ENCODE measurements at places on chromosomes 12 and 14.

- DNase-seq: no peak
Measured at GRCh38 chr12:120993496-120993895, 15.2 kb downstream of the HNF1A start.

DNA sequence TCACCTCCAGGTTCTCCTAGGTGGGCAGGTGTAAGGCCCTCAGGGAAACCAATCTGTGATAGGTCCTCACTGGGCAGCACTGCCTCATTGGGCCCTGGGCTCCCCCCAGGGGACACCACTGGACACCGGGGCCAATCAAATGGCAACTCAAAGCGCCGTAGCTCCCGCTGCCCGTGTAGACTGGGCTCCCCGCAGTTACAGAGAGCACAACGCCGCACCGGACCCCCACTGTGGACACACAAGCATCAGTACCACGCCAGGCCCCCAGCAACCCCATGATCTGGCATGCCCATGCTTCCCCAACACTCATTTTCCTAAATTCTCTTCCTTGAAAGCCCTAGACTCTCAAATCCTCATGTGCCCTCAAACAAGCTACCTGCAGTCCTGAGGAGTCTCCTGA lies 6.1 kb downstream of the KMT2D start:
- DNase-seq: no peak

DNA sequence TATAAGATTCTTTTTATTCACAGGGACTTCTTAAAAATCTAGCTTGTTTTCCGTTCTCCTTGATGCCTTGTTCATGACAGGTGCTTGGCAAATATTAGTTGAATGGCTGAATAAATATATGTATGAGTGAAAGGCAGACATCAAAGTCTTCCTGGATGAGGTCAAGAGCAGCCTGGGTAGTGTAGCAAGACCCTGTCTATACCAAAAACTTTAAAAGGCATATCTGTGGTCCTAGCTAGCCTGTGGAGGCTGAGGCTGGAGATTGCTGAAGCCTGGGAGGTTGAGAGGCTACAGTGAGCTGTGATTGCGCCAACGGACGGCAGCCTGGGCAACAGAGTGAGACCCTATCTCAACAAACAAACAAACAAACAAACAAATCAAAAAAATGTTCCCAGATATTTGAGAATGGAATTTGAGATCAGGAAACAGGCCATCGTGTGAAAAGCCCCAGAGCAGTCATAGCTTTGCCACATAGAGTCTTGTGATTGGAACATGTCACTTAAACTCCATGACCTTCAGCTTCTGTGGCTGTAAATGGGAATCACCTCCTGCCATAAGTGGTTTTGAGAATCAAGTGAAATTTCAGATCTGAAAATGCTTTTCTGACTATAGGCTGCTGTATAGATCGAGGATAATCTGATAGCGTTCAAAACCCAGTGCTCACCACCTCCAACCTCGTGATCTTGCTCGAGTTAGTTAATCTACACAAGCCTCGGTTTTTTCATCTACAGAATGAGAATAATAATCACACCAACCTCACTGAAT lies 64.3 kb downstream of the ZFP36L1 start:
- no peak for DNase-seq

- DNase-seq: no peak
Measured at GRCh38 chr14:105178868-105179140, 2.3 kb downstream of the NUDT14 start.

- DNase-seq: no peak
Measured at GRCh38 chr12:118591-118990, 52.0 kb downstream of the IQSEC3 start.

DNA sequence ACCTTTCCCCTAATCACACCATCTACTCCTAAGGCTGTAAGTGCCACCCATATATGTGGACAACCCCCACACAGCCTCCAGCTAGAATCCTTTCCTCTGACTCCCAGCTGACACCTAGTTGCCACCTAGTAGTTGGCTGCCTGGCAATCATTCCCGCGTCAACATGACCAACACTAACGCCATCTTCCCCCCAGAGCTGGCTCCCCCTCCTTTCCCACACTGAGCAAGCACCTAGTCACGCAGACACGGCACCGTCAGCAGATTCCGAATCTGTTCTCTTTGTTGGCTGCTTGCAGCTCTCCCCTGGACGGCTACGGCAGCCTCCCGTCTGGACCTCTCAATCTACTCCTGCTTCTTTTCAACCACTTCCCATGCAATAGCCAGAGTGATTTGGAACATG lies 27.7 kb downstream of the UBR7 start:
- peak; percentile 70 for DNase-seq

DNA sequence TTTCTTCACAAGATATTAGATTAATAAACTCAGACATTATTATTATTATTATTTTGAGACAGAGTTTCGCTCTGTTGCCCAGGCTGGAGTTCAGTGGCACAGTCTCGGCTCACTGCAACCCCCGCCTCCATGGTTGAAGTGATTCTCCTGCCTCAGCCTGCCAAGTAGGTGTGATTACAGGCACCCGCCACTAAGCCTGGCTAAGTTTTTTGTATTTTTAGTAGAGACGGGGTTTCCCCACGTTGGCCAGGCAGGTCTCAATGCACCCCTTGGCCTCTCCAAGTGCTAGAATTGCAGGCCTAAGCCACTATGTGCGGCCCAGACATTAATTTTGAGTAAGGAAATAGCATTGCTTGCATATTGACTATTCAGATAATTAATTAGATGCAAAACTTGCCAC lies 554.9 kb upstream of the LRFN5 start:
- DNase-seq: no peak

DNA sequence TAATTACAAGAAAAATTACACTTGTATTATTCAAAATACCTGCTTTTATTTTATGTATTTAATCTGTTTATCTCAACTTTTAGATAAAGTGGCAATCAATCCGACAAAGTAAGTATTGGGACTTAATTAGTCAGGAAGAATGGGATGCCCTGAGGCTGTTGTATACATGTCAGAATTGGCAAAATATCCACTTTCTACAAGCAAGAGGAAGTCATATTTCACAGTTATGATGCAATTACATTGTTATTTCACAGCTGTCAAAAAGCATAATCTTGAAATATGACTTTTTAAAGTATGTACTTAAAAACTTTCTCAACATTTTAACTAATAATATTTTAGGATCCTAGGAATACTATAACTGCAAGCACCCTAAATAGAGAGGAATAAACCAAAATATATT lies 357.1 kb upstream of the MGAT4C start:
- no peak for DNase-seq

DNA sequence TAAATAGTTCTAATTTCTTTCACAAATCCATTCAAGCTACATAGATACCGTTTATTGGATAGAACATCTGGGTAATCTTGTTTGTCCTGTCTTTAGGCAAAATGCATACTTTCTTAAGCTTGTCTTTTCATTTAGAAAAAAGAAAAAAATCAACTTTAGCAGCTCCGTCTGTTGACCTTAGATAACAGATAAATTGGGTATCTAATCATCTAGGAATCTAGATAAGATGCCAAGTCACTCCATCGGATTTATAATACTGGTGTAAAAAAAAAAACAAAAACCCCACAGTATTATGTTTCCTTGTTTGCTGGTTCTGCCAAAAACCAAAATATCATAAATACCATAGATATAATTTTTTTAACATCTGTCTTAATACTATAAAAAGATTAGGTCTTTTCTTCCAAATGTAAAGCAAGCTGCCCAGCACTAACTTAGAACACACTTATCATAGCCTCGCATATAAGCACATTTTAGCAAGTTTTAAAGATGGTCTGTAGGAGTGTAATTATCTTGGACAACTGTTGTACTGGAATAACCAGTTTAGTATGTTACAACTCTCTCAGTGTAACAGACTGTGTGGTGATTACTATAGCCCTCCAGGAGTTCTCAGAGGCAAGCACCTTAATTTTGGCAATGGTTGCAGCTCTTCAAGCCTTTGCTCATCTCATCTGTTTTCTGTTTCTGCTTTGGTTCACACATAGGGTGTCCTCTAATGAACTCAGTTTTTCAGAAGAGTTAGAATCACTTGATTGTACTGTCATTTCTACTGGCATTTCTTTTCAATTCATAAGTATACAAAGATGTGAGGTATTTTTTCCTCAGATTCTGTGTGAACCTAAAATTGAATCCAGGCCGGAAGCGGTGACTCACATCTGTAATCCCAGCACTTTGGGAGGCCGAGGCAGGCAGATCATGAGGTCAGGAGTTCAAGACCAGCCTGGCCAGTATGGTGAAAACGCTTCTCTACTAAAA lies 83.1 kb downstream of the ANO6 start:
- peak; percentile 53 for DNase-seq

DNA sequence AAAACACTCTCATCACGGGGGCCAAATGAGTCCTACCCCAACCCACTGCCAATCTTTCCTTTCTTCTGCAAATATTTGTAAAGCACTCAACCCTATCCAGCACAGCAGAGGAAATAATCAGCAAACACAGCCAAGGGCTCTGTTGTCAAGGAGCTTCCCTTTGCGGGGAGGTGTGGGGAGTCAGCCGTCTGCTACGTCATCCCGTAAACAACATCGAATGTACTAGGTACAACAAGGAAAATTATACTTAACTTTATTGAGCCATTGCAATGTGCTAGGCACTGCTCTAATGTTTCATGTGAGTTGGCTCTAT lies 22.8 kb downstream of the TMEM63C start:
- no peak for DNase-seq

DNA sequence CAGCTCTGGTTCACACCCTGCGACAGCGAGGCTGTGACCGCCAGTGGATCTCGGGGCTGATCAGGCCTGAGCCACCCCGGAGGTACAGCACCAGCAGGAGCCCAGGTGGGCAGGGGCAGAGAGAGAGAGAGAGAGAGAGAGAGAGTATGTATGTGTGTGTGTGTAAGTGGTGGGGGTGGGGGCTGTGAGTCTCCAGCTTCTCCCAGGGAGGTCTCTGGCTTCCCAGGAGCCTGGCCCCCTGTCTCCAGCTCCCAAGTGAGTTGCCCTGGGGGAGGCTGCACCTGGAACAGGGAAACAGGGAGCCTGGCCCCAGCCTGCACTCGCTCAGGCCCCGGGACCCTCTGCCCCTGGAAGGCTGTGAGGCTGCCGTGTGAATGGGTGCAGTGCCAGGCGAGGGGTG lies 2.0 kb downstream of the C14orf180 start:
- DNase-seq: no peak

GRCh38 chr12:627863-628741 lies 35.1 kb downstream of the NINJ2 start:
- no peak for DNase-seq

- no peak for DNase-seq
Measured at GRCh38 chr12:41634091-41634490, 446.0 kb downstream of the PDZRN4 start.

GRCh38 chr14:68757618-68758081 lies 35.2 kb downstream of the ZFP36L1 start:
- DNase-seq: no peak

DNA sequence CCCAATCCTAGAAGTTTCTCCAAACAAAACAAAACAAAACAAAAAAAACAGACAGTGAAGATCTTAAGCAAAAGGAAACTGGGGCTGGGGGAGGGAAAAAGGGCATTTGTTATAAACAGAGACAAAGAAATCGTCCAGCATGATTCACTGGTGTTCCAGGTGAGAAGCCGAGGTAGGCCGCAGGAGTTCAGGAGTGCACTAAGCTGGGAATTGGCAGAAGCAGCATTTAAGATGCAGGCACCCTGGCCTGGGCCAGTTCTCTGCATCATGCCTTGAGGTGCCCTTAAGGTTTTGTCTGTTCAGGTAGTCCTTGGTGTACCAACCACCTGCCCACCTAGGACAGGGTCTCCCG lies 11.2 kb downstream of the TBX3 start:
- DNase-seq: no peak

DNA sequence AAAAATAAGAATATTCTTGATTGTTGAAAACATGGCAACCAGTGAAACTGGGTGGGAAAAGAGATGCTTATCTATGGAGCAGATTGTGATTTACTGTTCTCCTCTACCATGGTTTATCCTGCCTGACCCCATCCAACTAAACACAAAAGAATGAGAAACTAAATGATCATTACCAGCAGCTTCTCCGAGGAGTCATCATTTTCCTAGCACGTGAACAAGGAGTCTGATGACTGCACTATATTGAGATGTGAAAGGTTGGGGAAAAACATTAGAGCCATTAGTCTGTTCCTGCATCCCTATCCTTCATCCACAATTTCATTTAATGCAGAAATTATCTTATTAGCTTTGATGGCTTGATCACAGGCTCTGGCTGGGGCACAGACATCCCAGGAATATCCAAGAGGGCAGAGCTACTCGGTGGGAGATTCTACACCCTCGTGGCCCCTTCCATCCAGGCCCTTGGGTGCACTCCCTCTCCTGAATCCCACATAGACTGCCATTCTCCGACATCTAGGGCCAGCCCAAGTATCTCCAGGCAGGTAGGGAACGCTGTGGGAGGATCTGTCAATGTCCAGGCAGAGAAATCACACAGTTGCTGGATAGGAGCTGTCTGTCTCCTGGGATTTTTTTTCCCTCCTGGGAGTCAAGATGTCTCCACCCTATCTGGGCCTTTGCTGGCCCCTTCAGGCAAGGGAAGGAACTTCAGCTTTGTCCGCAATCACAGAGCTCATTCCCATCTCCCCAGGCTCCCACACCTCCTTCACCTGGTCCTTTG lies 43.3 kb upstream of the DHRS4 start:
- DNase-seq: peak; percentile 7

GRCh38 chr12:83161456-83161855 lies 474.8 kb downstream of the TMTC2 start:
- DNase-seq: no peak

DNA sequence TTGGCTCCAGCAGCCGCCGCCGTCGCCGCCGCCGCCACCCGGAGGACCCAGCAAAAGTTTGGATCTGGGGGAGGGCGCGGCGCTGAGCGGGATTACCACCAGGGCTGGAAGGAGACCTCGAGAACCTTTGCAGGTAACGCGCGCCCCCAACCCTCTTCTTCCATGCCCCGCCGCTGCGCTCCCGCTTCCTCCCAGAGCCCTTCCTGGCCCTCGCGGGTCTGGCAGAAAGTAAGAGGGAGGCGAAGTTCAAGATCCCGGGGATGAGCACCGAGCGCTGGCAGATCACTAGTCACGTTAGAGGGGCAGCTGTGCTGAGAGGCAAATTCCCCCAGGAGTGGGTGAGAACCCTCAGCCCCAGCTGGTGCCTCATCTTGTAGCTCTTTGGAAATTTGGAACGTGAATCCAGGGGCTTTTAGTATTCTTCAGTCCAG lies 3.9 kb downstream of the FLRT2 start:
- no peak for DNase-seq

DNA sequence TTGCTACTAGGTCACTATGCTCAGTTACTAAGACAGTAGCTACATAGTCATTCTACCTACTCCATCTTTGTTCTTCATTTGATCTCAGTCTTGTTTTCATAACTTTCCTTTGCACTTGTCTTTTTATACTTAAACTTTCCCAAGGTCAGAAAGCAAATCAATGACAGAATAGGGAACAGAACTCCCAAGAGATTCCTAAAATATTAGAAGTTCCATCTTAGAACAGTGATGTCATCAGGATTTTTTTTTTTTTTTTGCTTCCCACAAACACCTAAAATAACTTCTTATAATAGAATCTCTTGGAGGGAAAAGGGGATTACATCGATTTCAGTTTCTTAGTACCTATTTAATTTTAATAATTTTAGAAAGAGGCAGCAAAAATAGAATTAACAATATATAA lies 65.8 kb downstream of the NTN4 start:
- DNase-seq: no peak

- no peak for DNase-seq
Measured at GRCh38 chr14:68217791-68218340, 398.3 kb downstream of the RAD51B start.

Data from AG09309 (cell line).